ENCODE measurements at places on chromosomes 11 and 22. TPM values are rescaled to one million over a fixed set of nuclear protein-coding genes. Genes with fewer than 3 reads are reported as not detected.

DNA sequence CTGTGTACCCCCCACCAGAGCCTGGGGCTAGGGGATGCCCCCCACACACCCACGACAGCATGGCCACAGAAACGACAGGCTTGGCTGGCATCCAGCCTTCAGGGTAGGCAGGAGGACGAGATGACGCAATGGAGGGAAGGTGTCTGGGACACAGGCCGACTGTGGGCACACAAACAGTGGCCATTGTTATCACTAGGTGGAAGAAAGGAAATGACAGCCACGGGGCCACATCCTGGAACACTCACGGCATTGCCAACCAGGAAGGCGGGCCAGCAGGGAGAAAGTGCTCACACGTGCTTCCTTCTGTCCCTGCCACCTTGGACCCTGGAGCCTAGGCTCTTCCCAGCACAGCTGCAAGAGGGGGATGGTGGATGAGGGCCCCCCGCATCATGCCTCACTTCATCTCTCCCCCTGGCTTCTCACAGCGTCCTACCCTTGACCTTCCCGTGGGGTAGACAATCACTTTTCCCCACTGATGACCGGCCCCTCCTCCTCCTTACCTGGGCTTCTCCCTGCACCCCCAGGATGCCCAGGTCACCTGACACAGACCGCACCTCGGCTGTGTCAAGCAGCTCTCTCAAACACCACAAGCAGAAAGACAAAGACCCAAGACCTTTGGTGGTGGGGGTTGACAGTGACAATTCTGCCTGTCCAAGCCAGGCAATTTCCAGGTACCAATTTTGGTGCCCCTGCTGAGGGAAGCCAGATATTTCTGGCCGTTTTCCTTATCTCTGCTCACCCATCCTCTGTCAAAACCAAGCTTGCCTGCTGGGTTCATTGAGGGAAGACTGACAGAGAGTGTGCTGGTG, 8.6 kb downstream of the PLA2G6 start:
- H3K27me3 ChIP-seq: no peaks in the 10 kb centered on the region
- H3K36me3 ChIP-seq: peaks cover 14% of the 10 kb centered on the region
- no peak overlapping the region for H3K4me3 ChIP-seq
- H3K27ac ChIP-seq: peak overlapping the region; percentile 42

DNA sequence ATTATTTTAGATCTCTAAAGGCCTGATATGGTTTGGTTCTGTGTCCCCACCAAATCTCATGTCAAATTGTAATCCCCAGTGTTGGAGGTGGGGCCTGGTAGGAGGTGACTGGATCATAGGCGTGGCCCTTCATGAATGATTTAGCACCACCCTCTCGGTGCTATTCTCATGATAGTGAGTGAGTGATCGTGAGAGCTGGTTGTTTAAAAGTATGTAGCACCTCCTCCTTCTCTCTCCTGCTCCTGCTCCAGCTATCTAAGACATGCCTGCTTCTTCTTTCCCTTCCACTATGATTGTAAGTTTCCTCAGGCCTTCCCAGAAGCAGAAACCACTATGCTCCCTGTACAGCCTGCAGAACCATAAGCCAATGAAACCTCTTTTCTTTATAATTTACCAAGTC, 114.1 kb downstream of the SERGEF start:
- H3K27me3 ChIP-seq: no peaks in the 10 kb centered on the region
- no peak overlapping the region for H3K27ac ChIP-seq
- H3K4me1 ChIP-seq: peaks cover 8% of the 10 kb centered on the region
- H3K36me3 ChIP-seq: no peaks in the 10 kb centered on the region
- no peak for DNase-seq

DNA sequence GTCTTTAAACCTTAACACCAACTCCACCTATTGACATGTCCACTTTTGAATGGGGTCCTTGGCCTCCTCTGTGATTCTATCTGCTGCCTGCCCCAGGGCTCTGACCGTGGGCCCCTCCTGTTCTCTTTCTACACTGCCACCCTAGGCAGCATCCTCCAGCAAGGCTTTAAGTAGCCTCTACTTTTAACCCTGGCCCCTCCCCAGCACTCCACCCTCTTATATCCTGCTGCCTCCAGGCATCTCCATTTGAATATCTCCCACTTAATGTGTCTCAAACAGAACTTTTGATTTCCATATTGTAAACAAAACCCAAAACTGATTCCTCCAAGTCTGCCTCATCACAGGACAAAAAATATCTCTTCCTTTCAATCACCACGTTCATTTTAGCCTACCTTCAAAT, 90.5 kb upstream of the ARHGAP32 start:
- no peaks in the 10 kb centered on the region for H3K27me3 ChIP-seq
- H3K36me3 ChIP-seq: no peaks in the 10 kb centered on the region
- no peak overlapping the region for H3K27ac ChIP-seq
- no peak overlapping the region for H3K4me3 ChIP-seq
- H3K4me1 ChIP-seq: peaks cover 6% of the 10 kb centered on the region

The SLC22A25 gene
- total RNA-seq: not detected

- H3K4me1 ChIP-seq: peaks cover 47% of the 10 kb centered on the region
- peak; percentile 71 for DNase-seq
- H3K36me3 ChIP-seq: no peaks in the 10 kb centered on the region
- peak within 1 kb of the TSS; percentile 61 for H3K27ac ChIP-seq
- no peaks in the 10 kb centered on the region for H3K27me3 ChIP-seq
- H3K4me3 ChIP-seq: peak within 1 kb of the TSS; percentile 38
Observed at GRCh38 chr11:68312117-68312779, at the start of gene LRP5. Gene LRP5, plus strand, starts transcription at chr11:68312591. Its CDS starts 124 bp downstream, at chr11:68312715.
